ENCODE measurements at places on chromosomes 1 and 21.

DNA sequence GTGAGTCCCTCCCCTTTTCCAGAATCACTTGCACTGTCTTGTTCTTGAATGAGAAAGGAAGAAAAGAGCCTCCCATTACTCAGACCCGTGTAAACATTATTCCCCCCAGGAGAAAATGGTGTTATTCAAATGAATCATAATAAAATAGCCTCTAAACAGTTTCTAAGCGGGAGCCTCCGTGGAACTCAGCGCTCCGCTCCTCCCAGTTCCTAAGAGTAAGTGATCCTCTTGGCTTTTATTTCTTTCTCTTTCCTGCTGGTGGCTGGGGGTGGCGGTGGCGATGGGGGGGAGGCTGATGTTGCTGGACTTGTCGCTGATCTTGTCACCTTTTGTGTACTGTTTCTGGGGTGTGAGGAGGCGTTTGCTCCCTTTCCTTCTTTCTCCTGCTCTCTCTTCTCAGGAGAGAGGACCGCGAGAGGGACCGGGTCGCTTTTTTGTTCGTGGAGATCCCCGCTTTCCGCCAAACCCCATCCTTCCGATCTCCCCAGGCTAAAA is 781 bp downstream of the PROX1 start:
- DNase-seq: no peak

GRCh38 chr1:244839656-244840055 is 4.2 kb downstream of the COX20 start:
- peak; percentile 15 for DNase-seq

- DNase-seq: no peak
Observed at GRCh38 chr1:25704267-25704691, 87.7 kb downstream of the MAN1C1 start.

- DNase-seq: peak; percentile 71
Observed at GRCh38 chr21:33938381-33938780, 22.8 kb upstream of the ATP5PO start.

Data from fibroblast of villous mesenchyme (primary cell).